ENCODE measurements at places on chromosomes 13 and 19. TPM values are rescaled to one million over a fixed set of nuclear protein-coding genes. Genes with fewer than 3 reads are reported as not detected.

The ETV2 gene
- total RNA-seq, result 4.1 TPM

The ZFR2 gene
- not detected for total RNA-seq

The WDFY2 gene
- total RNA-seq, result 11.2 TPM

The DAND5 gene
- total RNA-seq, result not detected

The MIA gene
- not detected for total RNA-seq

The KASH5 gene
- not detected for total RNA-seq

The TECR gene
- 188 TPM for total RNA-seq

The OR10H1 gene
- total RNA-seq, result not detected

The RAB3A gene
- 2.7 TPM for total RNA-seq

The SLITRK1 gene
- not detected for total RNA-seq

The PSG7 gene
- not detected for total RNA-seq

GRCh38 chr13:24512197-24512907, at the start of gene PARP4:
TSS of gene PARP4 (minus strand) at chr13:24512778. CDS start at chr13:24503776, 9,002 bp downstream.
- peak; percentile 89 for DNase-seq

DNA sequence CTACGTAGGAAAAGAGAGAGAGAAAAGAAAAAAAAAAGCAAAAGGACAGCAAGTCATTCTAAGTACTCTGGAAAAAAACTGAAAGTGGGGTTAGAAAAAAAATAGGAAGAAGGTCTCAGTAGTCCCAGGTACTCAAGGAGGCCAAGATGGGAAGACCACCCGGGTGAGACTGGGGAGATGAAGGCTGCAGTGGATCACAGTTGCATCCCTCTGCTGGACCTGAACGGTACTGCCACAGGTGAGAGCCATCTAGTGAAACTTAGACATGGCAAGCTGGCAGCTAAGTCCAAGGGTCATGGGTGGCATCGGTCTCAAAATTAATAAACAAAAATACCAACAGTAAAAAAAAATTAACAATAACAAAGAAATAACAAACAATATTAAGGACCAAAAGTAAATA, 41.0 kb upstream of the ZNF91 start:
- peak; percentile 27 for DNase-seq

- peak; percentile 57 for DNase-seq
Measured at GRCh38 chr13:19587635-19588300, 26.4 kb upstream of the TPTE2 start.

- peak; percentile 57 for DNase-seq
Measured at GRCh38 chr13:68439817-68440216, 1209.7 kb upstream of the PCDH9 start.

GRCh38 chr13:39451301-39451700, 151.7 kb downstream of the LHFPL6 start:
- DNase-seq, result peak; percentile 42

GRCh38 chr13:100715604-100716003, 41.0 kb upstream of the TMTC4 start:
- no peak for DNase-seq

DNA sequence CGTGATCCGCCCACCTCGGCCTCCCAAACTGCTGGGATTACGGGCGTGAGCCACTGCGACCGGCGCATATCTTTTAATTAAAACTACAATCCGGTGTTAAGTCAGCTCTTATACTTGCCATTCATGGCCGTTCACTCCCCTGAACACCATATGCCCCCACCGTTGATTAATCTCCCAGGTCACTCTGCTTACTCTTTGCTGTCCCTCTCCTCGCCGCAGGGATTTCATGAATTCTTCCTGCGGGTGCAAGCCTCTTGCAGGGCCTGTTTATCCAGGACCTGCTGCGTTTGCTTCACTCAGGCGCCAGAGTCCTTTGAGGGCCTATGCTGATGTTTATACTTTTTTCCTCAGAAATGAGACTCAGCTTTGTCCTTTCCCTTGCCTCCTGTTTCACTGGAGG, 996 bp downstream of the ERVV-2 start:
- no peak for DNase-seq

DNA sequence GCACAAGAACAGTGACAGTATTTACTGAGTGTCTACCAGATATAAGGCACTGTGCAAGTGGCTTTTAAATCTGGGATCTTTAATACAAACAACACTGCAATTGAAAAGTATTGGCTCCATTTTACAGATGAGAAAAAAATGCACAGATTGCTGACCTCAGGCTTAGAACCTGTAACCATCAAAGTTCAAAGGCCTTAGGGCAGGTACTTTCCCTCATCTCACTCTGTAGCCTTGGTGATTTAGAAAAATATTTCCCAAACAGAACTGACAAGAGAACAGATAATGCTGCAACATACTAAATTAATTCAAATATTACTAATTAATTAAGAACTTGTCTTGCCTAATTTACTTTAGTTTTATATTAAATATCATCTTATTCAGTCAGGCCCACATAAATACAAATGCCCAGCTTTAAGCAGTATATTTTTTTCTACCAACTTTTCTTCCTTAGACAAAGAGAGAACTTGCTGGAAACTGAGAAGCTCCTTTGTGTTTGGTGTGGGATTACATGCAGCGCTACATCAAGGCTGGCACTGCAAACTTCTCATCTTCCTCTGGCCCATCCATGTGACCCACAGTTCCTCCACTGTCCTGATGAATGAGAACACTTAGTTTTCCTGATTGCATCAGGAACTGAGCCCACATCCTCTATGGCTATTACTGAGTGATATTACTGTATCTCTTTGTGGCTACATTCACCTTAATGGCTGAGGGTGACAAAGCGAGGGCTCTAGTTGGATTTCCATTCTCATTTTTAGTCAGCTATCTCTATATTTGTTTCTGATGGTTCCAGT, 302.1 kb downstream of the ENOX1 start:
- DNase-seq, result no peak

- DNase-seq, result no peak
Measured at GRCh38 chr13:100158569-100158968, 69.7 kb downstream of the PCCA start.

DNA sequence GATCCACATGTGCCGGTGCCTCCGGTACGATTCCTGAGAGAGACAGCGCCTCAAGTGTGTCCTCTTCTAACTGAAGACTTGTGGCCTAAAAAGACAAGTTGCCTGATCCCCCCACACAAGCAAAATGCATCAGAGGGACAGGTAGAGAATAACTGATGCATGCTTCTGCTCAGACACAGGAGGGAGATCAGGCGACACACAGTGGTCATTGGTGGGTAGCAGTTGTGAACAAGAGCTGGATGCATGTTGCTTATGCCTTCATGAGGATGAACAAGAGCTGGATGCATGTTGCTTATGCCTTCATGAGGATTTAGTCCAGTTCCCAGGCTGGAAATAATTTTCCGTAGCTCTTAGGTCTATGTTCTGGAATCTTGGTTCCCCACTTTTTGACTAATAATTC, 505.6 kb downstream of the MYO16 start:
- no peak for DNase-seq

DNA sequence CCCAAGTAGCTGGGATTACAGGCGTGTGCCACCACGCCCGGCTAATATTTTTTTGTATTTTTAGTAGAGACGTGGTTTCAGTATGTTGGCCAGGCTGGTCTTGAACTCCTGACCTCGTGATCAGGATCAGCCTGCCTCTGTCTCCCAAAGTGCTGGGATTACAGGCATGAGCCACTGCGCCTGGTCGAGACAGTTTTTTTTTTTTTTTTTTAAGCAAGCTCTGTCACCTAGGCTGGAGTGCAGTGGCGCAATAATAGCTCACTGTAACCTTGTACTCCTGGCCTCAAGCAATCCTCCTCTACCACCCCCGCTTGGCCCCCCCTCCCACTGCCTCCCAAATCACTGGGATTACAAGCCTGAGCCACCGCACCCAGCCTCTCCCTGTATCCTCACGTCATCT, 6.4 kb upstream of the MAP2K7 start:
- no peak for DNase-seq

- no peak for DNase-seq
Measured at GRCh38 chr13:31166591-31166990, 4.9 kb upstream of the HSPH1 start.

- peak; percentile 64 for DNase-seq
Measured at GRCh38 chr13:28531077-28531844, 36.3 kb upstream of the FLT1 start.

GRCh38 chr19:43983544-43983911, 460 bp upstream of the ZNF155 start:
- no peak for DNase-seq

DNA sequence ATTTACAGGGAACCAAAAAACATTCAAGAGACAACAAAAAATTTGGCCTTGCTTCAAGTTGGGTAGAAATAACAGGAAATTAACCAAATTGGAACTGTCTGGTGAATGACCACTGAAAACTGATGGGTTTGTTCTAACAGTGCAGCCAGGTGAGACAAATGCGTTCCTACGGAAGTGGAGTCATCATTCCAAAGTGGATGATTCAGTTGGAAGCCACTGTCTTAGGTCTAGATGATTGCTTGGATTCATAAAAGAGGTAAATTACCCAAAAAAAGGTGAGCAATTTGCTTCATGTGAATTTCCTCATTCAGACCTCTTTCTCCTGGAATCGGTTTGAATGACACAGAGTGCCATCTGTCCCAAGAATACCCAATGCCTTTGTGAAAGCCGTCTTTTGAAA, 87.1 kb upstream of the IPO5 start:
- DNase-seq, result no peak

- DNase-seq, result no peak
Measured at GRCh38 chr13:107370015-107370785, 802.3 kb upstream of the ARGLU1 start.

DNA sequence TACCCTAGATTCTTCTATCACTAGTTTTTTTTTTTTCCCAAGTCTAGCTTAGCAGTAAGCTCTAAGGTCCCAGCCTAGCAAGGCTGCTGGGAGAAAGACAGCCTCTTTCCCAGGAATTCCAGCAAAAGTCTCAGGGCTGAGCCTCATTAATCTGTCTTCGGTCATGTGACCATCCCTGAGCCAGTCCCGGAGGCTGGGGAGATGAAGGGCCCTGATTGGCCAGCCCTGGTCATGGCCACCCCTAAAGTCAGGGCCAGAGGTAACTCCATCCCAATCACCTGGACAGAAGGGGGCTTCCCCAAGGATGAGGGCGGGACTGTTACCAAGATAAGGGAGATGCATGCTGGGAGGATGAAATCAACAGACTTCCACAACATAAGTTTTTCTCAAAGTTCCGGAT, 43.3 kb downstream of the CCNE1 start:
- peak; percentile 44 for DNase-seq

GRCh38 chr13:33351319-33351718, 65.8 kb upstream of the STARD13 start:
- peak; percentile 45 for DNase-seq

DNA sequence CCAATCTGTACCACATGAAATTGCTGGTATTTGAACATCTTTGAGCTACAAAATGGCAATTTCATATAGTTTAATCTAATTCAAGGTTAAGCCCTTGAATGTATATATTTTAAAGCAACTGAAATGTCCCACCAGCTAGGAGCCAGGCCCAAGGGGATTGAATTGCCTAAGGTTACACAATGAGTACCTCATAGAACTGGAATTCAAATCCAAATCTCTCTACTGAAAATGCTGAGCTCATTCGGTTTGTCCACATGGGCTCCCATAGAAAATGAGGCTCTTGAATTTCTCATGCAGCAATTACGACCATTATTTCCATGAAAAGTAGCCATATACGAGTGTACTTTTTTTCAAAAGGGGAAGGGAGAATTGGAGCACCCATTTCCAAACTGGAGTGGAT, 31.5 kb upstream of the FNDC3A start:
- DNase-seq, result no peak

GRCh38 chr19:52778811-52779210, 7.8 kb downstream of the ZNF600 start:
- DNase-seq, result no peak
